Activated CD4-positive, CD25-positive, alpha-beta regulatory T cell treated with anti-CD3 and anti-CD28 coated beads, Interleukin-2, amount 50 U/mL, for 16 hours (primary cell): ENCODE measurements at places on chromosomes 4 and X.

DNA sequence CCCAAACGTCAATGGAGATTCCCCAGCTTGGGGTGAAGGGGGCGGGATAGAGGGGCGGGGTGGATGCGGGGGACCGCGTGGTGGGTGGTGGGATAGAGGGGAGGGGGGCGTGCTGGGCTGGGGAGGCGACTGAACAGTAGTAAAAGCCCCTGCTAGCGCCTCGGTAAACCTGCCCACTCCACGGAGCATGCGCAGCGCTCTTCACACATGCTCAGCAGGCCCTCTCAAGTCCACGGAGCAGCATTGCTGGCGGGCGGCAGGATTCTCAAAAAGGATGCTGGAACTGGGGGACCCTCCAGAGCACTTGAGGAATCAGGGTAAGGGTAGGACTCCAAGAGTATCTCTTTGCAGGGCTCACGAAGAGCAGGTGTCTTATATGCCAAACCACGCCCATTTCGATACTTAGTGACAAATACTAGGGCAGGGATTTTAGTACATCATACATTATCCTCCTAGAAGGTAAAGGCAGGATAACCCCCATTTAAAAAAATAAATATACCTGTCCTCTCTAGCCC lies 378 bp upstream of the RPS6KA6 start:
- DNase-seq: no peak

- DNase-seq: no peak
Measured at GRCh38 chr4:8745005-8745790, 126.4 kb downstream of the HMX1 start.

GRCh38 chr4:76381986-76382385 lies 39.0 kb downstream of the CCDC158 start:
- no peak for DNase-seq

DNA sequence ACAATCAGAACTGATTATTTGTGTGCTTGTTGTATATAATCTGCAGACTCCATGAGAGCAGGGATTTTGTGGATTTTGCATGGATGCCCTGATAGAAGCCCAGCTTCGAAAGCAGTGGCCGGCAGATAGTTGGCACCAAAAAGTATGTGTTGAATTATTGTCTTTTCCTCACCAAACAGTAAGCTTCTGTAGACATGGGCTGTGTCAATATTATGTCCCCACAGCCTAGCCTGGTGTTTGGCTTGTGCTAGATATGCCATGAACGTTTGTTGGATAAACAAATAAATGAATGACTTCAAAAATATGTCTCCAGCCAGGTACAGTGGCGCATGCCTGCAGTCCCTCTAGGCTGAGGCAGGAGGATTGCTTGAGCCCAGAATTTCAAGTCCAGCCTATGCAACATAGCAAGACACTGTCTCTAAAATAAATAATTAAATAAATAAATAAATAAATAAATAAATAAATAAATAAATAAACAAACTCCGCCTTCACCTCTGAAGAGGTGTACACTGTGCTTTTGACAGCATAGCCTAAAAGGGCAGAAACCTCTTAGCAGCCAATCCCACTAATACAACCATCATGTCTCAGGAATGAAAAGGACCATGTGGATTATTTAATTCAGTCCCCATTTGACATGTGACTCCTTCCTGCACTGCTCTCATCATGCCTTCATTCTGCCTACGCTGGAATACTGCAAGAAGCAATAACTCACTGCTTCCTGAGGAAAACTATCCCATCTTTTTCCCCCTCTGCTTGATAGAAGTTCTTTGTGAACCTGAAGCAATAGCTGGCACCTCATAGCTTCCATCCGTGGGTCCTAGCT lies 335.2 kb downstream of the FBXW7 start:
- DNase-seq: no peak

GRCh38 chr4:53767482-53767881 lies 176.2 kb upstream of the LNX1 start:
- no peak for DNase-seq

- DNase-seq: no peak
Measured at GRCh38 chr4:3030566-3031356, 43.6 kb downstream of the HTT-AS start.

GRCh38 chr4:92566269-92566668 lies 262.5 kb downstream of the GRID2 start:
- no peak for DNase-seq

GRCh38 chr4:142278663-142279062 lies 567.4 kb downstream of the INPP4B start:
- DNase-seq: no peak

DNA sequence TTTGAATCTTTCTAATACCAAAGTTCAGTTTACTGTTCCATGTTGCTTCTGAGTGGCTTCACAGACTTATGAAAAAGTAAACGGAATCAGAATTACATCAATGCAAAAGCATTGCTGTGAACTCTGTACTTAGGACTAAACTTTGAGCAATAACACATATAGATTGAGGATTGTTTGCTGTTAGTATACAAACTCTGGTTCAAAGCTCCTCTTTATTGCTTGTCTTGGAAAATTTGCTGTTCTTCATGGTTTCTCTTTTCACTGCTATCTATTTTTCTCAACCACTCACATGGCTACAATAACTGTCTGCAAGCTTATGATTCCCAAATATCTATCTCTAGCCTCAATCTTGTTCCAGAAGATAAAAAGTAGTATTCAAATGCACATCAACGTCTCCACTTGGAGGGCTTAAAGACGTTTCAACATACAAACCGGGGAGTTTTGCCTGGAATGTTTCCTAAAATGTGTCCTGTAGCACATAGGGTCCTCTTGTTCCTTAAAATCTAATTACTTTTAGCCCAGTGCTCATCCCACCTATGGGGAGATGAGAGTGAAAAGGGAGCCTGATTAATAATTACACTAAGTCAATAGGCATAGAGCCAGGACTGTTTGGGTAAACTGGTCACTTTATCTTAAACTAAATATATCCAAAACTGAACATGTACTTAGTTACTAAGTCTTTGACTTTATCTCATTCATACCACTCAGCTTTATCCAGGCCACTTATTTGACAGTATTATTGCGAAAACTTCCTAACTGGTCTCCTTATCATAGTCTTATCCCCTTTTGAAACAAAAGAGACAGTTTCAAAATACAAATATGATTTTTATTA lies 3.6 kb upstream of the AFP start:
- no peak for DNase-seq

GRCh38 chr4:36775544-36775943 lies 469.0 kb upstream of the NWD2 start:
- no peak for DNase-seq

DNA sequence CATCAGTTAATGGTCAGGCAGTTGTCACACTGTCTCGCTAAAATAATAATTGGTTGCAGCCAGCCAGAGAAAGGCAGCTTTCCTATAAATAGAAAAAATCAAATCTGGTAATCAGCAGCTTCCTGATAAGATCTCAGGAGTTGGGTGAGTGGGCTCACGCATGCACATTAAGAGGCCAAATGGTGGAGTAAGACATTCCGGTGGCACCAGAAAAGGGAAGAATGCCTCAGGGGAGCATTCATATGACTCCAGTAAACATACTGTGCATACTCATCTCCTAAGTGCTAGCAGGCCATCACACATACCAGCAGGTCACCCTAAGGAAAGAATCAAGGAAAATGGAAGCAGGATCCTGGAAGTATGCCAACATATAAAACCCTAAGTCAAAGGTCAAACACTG lies 40.1 kb downstream of the UGT2B15 start:
- no peak for DNase-seq

GRCh38 chrX:13702111-13702789 lies 13.3 kb downstream of the RAB9A start:
- DNase-seq: no peak

- no peak for DNase-seq
Measured at GRCh38 chr4:153764601-153765368, 5.0 kb upstream of the RNF175 start.

DNA sequence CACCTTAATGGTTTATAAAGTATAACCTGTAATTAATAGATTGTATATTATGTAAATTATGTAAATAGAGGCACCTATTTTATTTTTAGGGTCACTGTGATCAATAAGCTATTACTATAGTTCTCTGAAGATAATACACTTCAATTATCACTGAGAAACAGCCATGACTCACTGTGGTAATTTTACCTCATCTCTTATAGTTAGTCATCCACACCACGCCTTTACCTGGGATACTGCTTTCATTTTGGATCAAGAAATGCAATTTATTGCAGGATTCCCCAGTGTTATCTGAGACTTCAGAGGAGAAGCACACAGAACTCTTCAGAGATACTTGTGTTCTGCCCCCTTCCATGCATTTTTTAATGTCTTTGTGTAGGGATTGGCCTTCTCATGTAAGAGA lies 348.1 kb upstream of the ATOH1 start:
- no peak for DNase-seq

- DNase-seq: no peak
Measured at GRCh38 chr4:100790836-100791615, 273.2 kb upstream of the EMCN start.

DNA sequence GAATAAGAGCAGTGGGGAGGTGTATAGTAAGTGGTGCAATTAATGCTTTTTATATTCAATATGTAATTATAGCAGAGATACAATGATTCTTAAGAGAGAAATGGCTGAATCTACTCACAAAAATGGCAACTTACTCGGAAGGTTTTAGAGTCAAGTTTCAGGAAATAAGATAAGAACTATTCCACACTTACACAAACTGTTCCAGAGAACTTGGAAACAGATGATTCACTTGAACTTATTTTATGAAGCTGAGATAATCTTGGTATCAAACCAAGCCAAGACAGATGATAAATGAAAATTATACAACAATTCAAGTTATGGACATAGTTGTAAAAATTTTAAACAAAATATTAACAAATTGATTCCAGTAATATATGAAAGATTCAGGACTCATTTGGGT lies 311.3 kb upstream of the HS3ST1 start:
- no peak for DNase-seq
